Activated CD4-positive, alpha-beta memory T cell treated with anti-CD3 and anti-CD28 coated beads, Interleukin-2, amount 10 ng/mL, durations not matched to agents 7 days and 5 days (primary cell): ENCODE measurements at places on chromosomes 2 and 18. TPM values are rescaled to one million over a fixed set of nuclear protein-coding genes. Genes with fewer than 3 reads are reported as not detected.

The OR6B2 gene
- total RNA-seq = not detected

The SPP2 gene
- total RNA-seq = not detected

The YES1 gene
- total RNA-seq = 12.0 TPM

The PTH2R gene
- total RNA-seq = 0.10 TPM

The DYNAP gene
- not detected for total RNA-seq

The ATP8B1 gene
- total RNA-seq = not detected

The FAM161A gene
- 2.5 TPM for total RNA-seq

The GPR75 gene
- total RNA-seq = 1.4 TPM

The LOXHD1 gene
- not detected for total RNA-seq

The COLEC11 gene
- not detected for total RNA-seq

The CDH2 gene
- not detected for total RNA-seq

The SP5 gene
- not detected for total RNA-seq

The LIMS3 gene
- total RNA-seq = 3.7 TPM

The MATN3 gene
- total RNA-seq = not detected

The BCL2 gene
- 102 TPM for total RNA-seq

The CYP1B1 gene
- 19.4 TPM for total RNA-seq

The SERPINB8 gene
- 11.2 TPM for total RNA-seq

The FRZB gene
- total RNA-seq = not detected

The PDCD1 gene
- total RNA-seq = 17.9 TPM

The DDX18 gene
- total RNA-seq = 70.9 TPM

The TDRD15 gene
- 0.05 TPM for total RNA-seq
